ENCODE measurements at places on chromosomes 5 and 9.

GRCh38 chr9:6567140-6567591, 78.4 kb downstream of the GLDC start:
- no peak for DNase-seq

- DNase-seq, result no peak
Measured at GRCh38 chr5:176547802-176548201, 1.3 kb upstream of the CDHR2 start.

DNA sequence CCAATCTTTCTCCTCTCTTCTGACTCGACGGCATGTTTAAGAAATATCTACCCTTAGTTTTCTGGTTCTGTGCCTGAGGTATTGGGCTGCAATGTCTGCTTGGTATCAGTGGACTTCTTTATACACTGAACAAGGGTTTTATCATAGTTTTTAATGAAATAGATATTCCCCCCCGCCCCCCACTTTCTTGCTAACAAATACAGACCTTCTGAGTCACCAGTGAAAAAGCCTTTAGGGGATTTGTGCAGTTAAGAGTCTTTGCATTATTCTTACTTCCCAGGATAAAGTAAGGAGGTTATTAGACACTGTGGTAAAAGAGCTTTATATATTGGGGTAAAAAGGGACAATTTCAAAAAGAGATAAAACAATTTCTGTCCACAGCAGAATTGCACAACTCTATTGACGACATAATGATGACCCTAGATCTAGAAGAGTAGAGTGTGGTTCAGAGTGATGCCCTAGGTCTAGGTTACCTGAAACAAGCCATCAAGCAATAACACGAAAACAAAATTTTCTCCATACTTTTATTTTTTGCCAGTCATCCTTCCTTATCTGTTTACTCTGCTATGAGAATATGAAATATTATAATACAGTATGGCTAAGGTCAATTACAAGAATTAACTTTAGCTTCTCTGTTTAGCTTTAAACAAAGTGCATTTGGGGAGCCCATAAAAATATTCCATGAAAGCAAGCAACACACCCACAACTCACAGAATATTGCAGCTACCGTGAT, 110.7 kb downstream of the PLK2 start:
- no peak for DNase-seq

GRCh38 chr9:351916-352315, 137.3 kb downstream of the DOCK8 start:
- no peak for DNase-seq

DNA sequence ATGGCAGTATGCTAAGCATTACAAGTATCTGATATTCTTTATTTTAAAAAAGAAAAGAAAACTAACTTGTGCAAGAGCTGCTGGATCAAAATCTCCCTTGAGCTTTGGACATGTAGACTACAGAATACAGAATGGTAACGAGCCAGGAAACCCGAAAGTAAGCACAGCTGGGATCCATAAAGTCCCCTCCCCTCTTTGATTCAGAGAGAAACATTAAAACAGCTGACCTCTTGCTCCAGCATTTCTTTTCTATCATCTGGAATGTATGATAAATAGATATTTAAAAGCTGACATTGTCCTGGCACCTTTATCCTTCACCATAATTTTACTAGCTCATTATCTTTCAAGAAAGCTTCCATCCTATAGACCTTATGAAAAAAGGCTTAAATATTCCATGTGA, 28.2 kb upstream of the LPAR1 start:
- no peak for DNase-seq

GRCh38 chr5:116859666-116860320, 285.2 kb upstream of the SEMA6A start:
- no peak for DNase-seq

- DNase-seq, result no peak
Measured at GRCh38 chr5:154793599-154794524, 38.7 kb downstream of the LARP1 start.

DNA sequence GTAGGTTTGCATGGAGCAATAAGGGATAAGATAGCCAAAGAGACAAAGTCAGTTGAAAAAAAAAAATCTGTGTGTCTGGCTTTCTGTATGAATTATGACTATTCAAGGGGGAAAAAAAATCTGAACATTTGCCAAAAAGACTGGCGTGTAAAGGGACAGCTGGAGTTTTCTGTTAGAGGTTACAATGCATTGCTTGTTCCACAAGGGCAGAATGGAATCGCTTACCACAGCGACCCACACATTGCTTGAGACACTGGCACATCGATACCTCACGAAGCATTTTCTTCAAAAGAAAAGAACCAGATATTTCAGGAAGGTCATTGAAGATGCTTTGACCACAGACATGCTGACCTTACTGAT, 327.8 kb downstream of the TMEM167A start:
- DNase-seq, result no peak

DNA sequence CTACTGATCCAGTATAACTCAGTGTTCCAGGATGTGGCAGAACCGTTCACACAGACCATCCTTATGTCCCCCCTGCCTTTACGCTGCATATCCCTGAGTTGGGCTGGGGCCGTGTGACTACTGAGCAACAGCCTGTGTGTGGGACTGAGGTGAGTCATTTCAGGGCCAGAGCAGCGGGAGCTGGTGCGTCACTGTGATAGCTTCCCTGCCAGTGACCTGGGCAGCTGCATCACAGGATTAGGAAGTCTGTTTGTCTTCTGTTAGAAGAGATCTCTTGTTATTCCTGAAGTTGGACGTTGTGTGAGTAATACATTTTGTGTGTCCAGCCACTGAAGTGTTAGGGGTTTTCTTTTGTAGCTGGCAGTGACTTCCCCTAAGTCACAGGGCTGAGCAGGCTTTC, 35.6 kb downstream of the TPPP start:
- DNase-seq, result no peak

- no peak for DNase-seq
Measured at GRCh38 chr5:821504-821903, 29.3 kb downstream of the ZDHHC11 start.

- DNase-seq, result no peak
Measured at GRCh38 chr9:78563269-78563668, 266.3 kb downstream of the PSAT1 start.

GRCh38 chr5:8033261-8033660, 164.3 kb downstream of the MTRR start:
- no peak for DNase-seq

DNA sequence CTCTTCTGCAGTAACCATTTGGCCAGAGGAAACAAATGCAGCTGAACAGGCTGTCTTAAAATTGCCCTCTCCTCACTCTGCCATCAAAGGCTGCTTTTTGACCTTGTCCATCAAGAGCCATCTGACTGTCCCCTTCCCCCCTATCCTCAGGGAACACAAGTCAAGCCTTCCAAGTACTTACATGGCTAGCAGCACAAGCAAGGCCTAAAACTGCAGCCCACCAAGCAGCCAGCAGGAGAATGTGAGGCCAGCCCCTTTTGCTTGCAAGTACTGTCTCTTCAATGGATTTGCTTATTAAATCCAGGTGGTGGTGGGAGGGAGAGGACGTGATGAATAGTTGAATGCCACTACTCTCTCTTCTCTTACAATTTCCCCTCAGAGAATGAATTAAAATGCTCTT, 83.5 kb downstream of the HTR1A start:
- DNase-seq, result no peak

GRCh38 chr5:96663608-96664007, 1.4 kb downstream of the CAST start:
- DNase-seq, result peak; percentile 37

GRCh38 chr9:91903126-91903911, 46.7 kb downstream of the ROR2 start:
- DNase-seq, result no peak

DNA sequence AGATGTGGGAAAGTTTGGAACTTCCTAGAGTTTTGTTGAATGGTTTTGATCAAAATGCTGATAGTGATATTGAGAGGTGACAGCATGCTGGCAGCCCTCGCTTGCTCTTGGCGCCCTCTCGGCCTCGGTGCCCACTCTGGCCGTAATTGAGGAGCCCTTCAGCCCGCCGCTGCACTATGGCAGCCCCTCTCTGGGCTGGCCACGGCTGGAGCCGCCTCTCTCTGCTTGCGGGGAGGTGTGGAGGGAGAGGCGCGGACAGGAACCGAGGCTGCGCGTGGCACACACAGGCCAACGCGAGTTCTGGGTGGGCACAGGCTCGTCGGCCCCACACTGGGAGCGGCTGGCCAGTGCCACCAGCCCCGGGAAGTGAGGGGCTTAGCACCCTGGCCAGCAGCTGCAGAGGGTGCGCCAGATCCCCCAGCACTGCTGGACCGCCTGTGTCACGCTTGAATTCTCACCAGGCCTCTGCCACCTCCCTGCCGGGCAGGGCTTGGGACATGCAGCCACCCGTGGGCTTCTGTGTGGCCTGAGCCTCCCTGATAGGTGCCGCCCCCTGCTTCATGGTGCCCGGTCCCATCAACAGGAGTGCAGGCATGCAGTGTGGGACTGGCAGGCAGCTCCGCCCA, 488.5 kb downstream of the CYLC2 start:
- no peak for DNase-seq

- no peak for DNase-seq
Measured at GRCh38 chr9:92704528-92704927, 34.6 kb upstream of the IPPK start.

- peak; percentile 30 for DNase-seq
Measured at GRCh38 chr9:70924895-70925547, 196.4 kb downstream of the TRPM3 start.

GRCh38 chr9:83582029-83582428, 40.9 kb upstream of the IDNK start:
- DNase-seq, result no peak

DNA sequence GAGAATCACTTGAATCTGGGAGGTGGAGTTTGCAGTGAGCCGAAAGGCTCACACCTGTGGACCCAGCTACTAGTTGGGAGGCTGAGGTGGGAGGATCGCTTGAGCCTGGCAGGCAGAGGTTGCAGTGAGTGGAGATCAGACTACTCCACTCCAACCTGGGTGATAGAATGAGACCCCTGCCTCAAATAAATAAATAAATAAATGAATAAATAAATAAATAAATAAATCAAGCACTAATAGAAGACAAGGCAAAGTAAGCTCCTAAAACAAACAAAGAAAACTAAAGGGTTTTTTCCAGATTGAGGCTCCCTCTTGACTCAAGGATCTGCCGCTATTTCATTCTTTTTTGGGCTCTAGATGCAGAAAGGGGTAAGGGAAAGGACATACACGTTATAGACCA, 34.7 kb upstream of the CLINT1 start:
- no peak for DNase-seq

DNA sequence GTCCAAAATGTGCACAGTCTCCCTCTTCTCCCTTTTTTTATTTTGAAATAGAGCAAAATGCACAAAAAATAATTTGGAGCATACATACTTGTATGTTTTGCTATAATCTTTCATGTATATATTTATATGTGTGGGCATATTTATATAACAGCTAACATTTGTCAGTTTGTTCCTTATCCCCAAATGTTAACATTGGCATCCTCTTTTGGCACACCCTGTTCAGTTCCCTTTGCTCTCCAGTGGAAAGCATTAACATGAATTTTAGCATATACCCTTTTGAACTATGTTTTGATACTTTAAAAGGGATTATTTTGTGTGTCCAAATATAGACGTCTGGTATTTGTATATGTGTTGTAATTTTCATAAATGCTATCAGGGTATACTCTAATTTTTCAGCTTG, 306.2 kb downstream of the ARHGAP26 start:
- no peak for DNase-seq

GRCh38 chr9:80146466-80146865, 574.7 kb downstream of the TLE4 start:
- peak; percentile 5 for DNase-seq

DNA sequence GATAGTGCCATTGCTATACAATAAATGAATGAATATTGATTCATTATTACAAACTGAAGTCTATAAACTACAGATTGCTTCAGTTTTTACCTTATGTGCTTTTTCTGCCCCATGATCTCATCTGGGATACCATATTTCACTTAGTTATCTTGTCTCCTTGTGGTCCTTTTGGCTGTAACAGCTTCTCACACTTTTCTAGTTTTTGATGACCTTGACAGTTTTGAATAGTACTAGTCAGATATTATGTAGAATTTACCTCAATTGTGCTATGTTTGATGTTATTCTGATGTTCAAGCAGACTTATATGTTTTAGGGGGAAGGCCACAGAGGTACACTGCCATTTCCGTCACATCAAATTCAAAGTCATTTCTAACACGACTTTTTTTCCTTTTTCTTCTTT, 2364.3 kb upstream of the ACO1 start:
- DNase-seq, result no peak

GRCh38 chr9:93329629-93330280, 121.7 kb upstream of the FAM120A start:
- no peak for DNase-seq

- DNase-seq, result no peak
Measured at GRCh38 chr9:94875300-94876020, 149.0 kb downstream of the AOPEP start.

DNA sequence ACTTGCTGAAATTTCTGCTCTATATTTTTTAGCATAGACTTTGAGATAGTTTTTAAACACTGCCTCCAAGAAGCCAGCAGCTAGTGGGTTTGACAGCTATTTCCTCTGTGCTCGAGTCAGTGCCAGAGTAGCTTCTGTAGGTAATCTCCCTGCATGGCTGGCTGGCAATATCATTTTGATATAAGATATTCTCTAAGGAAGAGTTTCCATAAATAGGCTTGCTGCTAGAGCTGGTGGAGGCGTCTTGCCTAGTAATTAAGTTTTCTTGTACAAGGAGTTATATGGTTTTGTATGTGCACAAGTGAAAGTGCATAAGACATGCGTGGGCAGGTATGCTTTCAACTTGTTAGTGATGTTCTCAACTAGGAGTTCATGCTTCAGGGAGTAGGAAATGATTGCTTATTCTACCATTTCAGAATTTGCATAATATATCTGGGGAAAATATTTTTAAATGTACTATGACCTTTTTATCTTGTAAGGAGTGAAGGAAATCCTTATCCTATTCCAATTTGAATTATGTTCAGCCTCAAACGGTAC, 74.1 kb upstream of the CCL21 start:
- no peak for DNase-seq

- no peak for DNase-seq
Measured at GRCh38 chr5:140694276-140694675, 3.0 kb downstream of the HARS2 start.
